SJCRH30 (cell line): ENCODE measurements at places on chromosomes 11 and 22.

- no peak for DNase-seq
Observed at GRCh38 chr22:24423519-24424000, 3.8 kb upstream of the ADORA2A start.

- DNase-seq, result peak; percentile 14
Observed at GRCh38 chr22:33726294-33726734, 194.0 kb downstream of the LARGE1 start.

DNA sequence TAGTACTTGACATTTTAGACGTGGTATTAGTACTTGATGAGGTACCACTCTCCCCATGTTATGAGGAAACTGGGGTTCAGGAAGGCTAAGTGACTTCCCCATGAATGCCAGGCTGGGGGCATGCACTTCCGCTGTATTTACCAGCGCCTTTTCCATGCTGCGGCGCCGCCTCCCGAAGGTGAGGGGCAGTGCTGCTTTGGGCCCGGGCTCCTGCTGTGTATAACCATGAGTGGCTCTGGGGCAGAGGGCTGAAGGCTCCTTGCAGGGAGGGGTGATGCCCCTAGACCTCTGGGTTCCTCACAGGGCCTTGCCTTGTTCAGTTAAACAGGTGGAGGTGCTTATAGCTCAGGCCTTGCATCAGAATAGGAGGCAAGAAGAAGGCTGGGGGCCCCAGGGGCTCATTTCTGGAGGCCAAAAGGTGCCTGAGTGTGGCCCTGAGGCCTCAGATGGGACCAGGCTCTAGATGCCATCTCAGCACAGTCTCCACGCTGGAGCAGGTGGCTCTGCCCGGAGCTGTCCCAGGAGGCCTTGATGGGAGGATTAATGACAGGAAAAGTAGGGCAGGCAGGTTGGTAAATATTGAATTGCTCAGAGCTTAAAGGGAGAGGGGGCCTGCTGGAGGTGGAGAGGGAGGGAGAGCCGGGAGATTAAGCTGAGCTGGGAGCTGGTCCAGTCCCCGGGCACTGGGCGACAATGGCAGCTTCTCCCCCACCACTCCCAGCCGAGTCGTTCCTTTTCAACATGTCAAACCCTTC lies 129.6 kb downstream of the CEP164 start:
- DNase-seq, result no peak

- no peak for DNase-seq
Observed at GRCh38 chr11:32794439-32794838, at the start of gene CCDC73. Gene CCDC73, minus strand, starts transcription at chr11:32794662. Its CDS starts 34,419 bp downstream, at chr11:32760243.

DNA sequence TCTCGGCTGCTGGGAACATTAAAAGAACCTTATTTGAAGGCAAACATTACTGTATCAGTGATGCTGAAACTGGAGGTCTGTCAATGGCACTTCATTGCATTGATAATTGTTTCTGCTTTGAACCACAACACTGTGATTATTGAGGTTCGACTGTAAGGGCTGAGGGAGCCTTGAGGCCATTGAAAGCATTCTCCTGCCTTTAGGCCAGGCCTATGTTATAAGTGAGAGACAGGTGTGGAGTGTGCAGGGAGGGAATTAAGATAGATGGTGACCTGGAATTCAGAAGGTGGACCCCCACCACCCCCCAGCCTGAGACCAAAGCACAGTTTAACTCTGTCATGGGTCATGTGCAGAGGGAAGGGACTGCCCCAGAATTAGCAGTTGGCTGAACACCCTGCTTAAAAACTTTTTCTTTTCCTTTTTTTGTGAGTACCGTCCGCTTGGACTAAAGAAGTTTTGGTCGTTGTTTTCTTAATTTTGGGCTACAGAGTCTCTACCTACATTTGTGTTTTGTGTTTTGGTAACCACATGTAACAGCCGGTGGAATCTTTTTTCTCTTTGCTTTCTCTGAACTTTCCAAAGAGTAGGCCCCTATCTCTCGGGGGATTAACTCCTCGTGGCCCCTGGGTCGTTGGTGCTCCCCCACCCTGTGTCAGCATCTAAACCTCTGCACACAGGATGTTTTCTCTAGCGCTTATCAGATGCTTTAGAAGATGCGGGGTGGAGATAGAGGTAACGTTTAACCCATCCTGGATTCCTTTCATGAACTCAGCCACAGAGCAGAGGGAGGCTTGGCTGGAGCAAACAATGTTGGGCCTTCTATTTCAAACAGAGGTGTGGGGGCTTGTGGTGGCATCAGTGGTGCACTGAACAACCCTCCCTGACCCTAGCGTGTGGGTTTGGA lies 43.7 kb downstream of the ZBTB16 start:
- no peak for DNase-seq

DNA sequence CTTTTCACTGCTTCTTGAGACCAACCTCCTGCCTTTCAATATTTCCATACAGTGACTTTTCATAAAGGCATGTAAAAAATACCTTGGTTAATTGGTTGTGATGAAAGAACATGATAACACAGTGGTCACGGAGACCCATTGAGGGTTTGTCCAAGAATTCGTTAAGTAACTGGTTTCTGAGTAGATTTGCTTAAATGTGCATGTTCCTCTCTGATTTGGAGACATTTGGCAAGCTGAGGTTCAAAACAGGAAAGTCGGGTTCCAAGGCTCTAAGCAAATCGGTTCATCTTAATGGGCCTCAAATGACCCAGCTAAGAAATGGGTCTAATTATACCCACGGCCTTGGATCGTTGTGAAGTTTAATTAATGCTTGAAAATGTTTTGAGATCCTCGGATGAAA lies 36.9 kb upstream of the CCND1 start:
- no peak for DNase-seq

DNA sequence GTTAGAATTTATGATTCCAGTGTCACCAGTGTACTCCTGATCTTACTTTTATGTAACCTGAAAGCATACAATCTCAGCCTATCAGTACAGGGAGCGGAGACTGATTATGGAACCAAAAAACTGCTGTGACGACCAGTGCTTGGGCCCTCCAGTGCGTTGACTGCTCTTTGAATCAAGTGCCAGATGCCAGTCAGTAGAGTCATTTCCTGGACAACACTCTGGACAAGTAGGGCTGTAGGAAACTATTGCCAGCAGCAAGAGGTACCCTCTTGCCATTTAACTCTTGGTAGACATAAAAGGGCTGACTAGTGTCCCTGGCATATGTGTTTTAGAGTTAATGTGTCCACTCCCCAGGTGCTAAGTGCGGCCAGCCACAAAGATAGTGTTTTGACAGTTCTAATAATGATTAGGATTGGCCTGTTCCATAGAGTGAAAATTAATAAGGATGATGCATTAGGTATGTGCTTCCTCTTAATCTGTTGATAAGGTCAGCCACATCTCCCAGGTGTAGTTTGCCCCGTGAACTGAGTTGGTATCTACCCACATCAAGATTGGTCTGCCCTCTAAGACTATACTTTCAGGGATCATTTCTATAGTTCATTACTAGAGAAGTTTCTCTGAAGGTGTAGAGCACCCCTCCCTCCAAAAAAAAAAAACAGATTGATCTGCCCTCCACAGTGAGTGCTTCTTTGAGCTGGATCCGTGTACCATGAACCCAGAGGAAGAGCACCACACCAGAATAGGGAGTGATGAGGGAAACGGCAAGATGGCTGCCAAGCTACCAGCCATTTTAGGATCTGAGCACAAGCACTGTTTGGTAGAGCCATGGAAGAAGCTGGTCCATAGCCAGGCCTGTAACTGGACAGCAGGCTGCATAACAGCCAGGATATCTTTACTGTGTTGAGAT lies 20.7 kb upstream of the AIFM3 start:
- no peak for DNase-seq

DNA sequence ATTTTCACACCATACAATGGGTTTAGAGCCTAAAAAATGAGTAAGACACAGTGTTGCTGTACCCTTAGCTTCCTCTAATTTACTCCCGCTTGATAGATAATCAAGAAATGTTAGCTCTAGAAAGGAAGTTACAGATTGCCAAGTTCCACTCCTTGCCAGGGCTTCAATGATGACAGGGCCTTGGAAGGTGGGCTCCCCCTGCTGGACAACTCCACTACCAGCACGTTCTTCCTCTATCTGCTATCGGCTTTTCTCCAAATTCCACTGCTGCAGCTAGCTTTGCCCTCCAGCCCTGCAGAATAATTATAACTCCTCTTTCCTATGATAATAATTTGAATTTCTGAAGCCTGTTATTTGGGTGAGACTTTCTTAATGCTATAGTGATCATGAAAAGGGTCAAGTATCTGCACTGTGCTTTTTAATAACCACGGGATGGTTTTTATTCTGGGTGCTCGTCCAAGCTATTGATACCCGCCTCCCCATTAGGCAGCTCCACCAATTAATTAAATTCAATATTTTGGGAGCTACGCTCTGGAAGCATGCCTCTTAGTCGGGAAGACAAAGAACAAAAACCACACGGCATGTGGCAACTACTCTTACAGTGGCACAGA lies 9.0 kb downstream of the SYN3 start:
- DNase-seq, result peak; percentile 80

- DNase-seq, result peak; percentile 26
Observed at GRCh38 chr11:43833657-43834073, 47.0 kb upstream of the ALKBH3 start.

DNA sequence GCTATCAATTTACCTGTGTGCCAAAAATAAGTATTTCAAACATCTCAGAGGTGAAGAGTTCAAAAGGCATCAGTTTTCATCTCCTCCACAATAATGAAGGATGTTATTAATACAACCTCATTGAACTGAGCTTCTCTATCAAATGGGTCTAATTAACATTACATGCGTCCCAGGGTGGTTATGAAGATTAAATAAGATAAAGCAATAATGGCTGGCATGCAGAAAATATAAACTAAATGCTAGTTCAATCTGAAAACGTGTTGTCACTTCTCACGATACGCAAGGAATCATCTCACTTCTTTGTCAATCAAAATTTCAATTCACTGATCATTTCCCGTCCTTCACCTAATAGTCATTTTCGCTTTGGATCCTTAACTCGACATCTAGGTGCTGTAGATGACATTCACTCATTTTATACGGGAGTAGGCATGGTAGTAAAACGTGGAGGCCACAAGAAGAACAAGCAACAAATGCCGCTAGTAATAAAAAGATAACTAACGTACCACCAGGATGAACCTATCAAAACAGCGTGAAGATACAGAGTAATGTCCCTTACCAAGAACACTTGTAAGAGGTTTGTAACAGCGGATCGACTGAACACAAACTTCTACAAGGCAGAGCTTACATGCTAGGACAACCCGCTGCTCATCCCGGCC lies 918 bp downstream of the CHORDC1 start:
- DNase-seq, result no peak

DNA sequence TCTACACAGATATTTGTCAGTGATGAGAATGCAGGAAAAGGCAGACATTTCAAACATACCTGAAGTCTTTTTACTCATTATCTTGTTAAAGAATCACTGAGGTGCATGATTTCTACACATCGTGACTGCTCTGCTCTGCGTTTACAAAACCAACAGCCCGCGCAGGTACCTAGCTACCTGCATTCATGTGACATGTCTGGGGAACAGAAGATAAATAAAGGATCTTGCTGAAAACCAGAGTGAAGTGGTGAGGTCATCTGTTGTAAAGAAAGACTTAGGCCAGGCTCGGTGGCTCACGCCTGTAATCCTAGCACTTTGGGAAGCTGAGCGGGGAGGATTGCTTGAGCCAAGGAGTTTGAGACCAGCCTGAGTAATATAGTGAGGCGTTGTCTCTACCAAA lies 15.7 kb downstream of the ASPHD2 start:
- no peak for DNase-seq

GRCh38 chr11:97860237-97860636 lies 1160.5 kb upstream of the CNTN5 start:
- no peak for DNase-seq

- DNase-seq, result no peak
Observed at GRCh38 chr11:3164552-3165151, 458 bp downstream of the OSBPL5 start.

GRCh38 chr22:35913925-35914324 lies 114.7 kb downstream of the RBFOX2 start:
- no peak for DNase-seq

GRCh38 chr22:29641700-29642330 lies 38.4 kb downstream of the NF2 start:
- DNase-seq, result peak; percentile 6

GRCh38 chr22:17974703-17975372 lies 49.5 kb downstream of the MICAL3 start:
- no peak for DNase-seq

GRCh38 chr22:36395055-36395849 lies 7.5 kb upstream of the MYH9 start:
- no peak for DNase-seq

- no peak for DNase-seq
Observed at GRCh38 chr22:42509548-42509947, 10.0 kb downstream of the RRP7A start.

DNA sequence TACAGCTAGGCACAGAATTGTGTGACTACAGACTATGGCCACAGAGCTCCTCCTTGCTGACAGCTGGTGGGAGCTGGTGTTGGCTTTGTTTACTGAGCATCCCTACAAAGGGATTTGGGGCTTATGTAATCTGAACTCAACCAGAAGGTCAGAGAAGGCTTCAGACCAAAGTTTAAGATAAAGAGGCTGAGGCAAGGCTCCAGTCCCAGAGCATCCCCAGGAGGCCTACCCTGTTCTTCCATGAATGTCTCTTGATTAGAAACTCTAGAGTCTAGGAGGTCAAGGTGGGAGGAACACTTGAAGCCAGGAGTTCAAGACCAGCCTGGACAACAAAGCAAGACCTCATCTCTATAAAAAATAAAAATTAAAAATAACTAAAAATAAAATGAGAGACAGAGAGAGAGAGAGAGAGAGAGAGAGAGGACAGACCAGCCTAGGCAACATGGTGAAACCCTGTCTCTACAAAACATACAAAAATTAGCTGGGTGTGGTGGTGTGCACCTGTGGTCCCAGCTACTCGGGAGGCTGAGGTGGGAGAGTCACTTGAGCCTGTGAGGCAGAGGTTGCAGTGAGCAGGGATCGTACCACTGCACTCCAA lies 125.5 kb upstream of the SERPIND1 start:
- no peak for DNase-seq

DNA sequence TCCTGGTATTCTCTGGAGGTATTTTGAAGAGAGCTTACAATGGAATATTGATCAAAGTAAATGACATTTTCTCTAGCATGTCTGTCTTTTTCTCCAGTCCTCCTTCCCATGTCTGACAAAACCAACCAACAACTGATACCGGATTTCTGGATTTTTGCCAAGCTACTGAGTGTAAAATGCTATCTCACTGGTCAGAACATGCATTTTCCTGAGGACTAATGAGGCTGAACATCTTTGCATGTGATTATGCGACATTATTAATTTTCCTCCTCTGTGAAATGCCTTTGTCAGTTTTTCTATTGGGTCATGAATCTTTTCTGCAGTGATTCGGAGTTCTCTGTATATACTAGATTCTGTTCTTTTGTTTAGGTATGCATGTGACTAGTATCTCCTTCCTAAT lies 51.4 kb downstream of the CDON start:
- DNase-seq, result peak; percentile 7

- no peak for DNase-seq
Observed at GRCh38 chr11:68525336-68525735, 64.8 kb downstream of the PPP6R3 start.

GRCh38 chr11:130874955-130875531 lies 41.2 kb downstream of the SNX19 start:
- no peak for DNase-seq

DNA sequence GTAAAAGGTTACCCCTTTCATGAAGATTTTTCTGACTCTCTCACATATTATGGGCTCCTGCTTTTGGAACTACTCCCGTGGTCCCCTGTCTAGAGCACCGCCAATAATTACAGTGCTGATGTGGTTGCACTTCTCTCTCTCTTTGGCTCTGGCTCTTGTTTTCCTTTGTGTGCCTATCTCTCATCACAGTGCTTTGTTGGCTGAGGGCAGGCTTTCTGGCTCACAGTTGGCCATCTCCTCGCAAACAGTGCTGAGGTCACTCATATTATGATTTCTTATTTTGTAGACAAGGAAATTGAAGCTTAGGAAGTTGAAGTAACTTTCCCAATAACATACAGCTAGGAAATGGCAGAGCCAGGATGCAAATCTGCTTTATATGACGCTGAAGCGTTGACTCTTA lies 192.5 kb downstream of the DDX10 start:
- DNase-seq, result no peak
